AG20443 (cell line): ENCODE measurements at places on chromosomes 3 and 15.

GRCh38 chr3:87996882-87997281 is 61.9 kb downstream of the CGGBP1 start:
- DNase-seq, result no peak

- no peak for DNase-seq
Measured at GRCh38 chr15:85748729-85749128, 46.0 kb downstream of the KLHL25 start.

DNA sequence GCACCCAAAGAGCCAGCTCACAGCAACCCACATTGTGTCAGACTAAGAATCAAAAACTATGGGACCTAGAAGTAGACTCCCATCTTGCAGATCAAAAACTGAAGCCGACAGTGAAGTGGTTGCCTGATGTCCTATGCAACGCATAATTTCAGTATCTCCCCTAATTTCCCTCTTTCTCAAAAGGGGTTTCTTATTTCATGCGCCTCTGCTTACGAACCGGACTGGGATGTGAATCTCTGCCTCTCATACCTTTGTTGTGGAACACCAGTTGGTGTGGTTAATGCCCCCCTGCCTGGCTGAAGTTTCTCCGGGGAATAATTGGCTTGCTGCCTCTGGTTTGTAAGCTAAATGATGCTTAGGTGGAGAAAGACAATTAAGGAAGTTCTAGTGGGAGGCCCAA is 514 bp upstream of the FAM174B start:
- DNase-seq, result no peak

GRCh38 chr3:33394403-33395054 is 45.7 kb downstream of the UBP1 start:
- no peak for DNase-seq

DNA sequence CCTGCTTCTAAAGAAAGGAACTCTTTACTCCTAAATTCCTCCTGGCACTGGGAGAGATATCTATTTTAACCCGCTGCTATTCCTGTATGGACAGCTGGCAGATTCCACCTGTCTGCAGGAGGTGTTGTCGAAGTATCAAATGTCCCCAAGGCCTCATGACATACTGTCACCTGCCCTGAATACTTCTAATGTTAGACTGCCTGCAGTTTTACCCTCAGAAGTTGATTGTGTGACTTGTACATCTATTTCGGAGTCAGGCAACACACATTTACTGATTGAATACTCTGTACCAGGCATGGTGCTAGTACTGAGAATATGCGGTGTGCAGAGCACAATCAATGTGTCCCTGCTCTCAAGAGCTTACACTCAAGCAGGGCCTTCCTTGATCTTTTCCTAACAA is 38.6 kb downstream of the PDZRN3 start:
- no peak for DNase-seq

DNA sequence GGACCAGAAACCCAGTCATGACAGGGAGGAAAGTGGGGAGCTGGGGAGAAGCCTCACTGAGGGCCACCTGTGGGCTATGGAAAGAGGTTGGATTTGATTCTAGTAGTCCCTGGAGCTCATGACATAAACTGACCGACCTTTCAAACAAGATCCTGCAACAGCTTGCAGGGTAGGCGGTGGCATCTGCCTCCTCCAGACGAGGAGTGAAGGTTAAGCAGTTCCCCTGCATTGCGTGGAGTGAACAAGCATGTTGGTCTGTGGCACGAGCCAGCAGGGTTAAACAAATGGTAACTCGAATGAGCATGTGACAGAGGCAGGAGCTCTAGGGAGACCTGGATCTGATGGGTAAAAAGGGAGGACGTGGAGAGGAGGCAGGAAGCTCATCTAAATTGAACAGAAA is 12.7 kb downstream of the TGM4 start:
- DNase-seq, result no peak

DNA sequence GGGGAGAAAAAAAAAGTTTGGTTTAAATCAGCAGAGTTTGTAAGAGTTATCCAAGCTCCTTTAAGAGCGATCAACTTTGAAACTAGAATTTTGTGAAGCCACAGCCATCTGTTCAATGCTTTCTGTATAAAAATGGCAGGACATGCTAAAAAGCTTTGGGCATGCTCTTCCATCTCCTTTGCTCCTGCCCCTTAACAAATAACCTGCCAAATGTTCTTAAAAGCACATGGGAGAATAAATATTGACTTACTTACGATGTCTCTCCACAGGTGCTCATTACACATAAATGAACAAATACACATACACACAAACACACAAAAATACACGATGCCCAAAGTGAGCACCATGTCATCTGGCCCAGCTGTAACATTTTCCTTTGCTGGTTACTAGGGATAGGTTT is 211.8 kb upstream of the DPH6 start:
- no peak for DNase-seq

DNA sequence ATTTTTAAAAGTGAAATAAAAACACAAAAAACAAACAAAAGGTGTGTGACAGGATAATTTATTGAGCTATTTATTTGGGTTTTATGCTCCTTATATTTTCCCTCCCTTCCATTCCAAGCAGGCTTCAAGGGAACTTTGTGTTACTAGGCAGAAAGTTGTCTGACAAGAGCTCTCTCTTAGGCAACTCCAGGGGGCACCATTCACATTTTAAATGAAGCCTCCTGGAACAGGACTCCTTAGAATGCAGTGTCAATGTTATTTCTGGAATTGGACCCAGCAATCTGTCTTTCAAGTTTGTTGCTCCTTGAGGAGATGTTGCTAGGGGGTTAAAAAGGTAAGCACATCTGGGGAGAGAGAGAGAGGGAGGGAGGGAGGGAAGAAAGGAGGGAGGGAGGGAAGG is 5.4 kb upstream of the RFX7 start:
- peak; percentile 44 for DNase-seq

DNA sequence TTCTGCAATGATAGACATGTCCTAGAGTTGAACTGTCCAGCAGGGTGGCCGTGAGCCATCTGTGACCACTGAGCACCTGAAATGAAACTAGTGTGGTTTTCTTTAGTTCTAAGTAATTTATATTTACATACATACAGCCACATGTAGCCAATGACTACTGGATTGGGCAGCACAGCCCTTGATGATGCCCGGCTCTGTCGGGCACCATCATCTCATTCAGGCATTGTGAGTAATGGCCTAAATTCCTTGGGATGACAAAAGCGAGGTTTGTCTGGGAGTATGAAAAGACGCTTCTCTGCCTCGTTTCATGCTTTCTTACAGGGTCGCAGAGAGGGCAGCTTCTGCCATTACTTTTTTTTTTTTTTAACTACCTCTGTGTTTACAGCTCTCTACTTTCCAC is 251.9 kb upstream of the HES1 start:
- no peak for DNase-seq

DNA sequence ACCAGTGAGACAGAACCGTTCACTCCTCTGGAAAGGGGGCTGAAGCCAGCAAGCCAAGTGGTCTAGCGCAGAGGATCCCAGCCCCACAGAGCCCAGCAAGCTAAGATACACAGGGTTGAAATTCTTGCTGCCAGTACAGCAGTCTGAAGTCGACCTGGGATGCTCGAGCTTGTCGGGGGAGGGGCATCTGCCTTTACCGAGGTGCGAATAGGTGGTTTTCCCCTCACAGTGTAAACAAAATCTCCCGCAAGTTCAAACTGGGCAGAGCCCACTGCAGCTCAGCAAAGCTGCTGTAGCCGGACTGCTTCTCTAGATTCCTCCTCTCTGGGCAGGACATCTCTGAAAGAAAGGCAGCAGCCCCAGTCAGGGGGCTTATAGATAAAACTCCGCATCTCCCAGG is 11.4 kb downstream of the CEP97 start:
- no peak for DNase-seq

- DNase-seq, result peak; percentile 79
Measured at GRCh38 chr3:53776494-53777101, 69.6 kb downstream of the CHDH start.

DNA sequence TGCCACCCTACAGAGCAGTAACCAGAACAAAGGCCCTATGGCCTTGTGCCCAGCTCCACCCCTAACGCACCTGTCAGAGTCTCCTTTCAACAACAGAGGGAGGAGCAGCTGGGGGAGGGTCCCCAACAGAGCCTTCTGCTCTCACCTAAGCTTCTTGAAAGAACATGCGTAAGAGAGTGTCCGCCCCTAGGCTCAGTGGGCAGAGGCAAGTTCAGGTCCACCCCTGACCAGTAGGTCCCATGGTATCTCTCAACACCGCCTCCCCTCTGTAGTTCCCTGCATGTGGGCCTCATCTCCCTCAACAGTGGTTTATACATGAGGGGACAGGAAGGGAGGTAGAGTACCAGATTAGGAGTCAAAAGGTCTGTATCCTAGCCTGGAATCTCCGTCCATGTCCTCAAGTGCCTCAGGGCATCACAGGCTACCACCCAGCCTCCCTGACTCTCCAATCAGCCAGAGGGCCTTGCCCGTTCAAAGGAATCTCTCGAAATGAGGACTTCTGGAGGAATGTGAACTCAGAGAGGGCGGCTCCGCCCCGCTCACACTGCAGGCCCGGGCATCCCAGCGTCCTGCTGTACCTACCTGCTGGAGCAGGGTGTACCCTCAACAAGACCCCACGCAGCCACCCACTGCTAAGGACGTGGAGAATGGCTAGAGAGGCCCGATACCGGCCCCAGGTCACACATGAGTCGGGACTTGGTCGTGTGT is 680 bp downstream of the POC1A start:
- DNase-seq, result peak; percentile 64
